ENCODE measurements at places on chromosomes 16 and 17.

- DNase-seq, result no peak
Observed at GRCh38 chr16:68389006-68389405, 59.3 kb downstream of the SMPD3 start.

GRCh38 chr17:19551591-19552148 is 18.0 kb downstream of the SLC47A1 start:
- no peak for DNase-seq

DNA sequence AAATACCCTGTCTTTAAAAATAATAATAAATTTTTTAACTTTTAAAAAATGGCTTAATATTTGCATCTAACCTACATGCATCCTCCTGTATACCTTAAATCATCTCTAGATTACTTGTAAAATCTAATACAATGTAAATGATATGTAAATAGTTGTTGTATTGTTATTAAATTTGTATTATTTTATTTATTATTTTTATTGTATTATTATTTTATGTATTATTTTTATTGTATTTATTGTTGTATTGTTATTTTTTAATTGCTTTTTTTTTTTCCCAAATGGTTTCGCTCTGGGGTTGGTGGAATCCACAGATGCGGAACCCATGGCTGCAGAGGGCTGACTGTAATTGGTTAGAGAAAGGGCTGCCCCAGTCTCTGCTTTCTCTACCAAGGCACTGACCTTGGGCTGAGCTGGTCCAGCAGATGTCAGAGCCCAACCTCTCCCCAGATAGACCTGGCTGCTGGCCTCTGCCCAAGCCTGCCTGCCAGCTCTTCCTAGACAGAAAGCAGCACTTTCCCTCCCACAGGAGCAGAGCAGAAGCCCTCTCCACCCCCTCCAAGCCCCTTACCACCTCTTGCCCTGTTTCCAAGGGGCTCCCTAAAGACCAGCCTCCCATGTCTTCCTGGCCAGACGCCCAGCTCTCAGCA is 183.8 kb downstream of the GSG1L start:
- DNase-seq, result no peak

GRCh38 chr17:8563981-8564602 is 66.4 kb downstream of the MYH10 start:
- no peak for DNase-seq

DNA sequence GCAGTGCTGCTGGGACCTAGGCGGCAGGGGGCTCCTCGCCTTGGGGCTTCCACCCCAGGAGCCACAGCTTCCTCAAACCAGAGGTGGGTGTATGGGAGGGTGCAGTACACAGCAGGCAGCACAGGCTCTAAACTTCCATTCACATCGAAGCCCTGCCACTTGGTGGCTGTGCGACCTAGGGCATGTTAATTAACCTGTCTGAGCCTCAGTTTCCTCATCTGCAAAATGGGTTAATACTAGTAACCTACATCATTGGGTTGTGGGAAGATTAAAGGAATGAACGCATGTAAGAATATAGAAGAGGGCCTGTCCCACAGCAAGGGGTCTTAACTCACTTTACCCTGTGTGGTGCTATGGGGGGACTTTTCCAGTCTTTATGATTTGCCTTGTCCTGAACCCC is 26.8 kb upstream of the LHX1 start:
- no peak for DNase-seq

DNA sequence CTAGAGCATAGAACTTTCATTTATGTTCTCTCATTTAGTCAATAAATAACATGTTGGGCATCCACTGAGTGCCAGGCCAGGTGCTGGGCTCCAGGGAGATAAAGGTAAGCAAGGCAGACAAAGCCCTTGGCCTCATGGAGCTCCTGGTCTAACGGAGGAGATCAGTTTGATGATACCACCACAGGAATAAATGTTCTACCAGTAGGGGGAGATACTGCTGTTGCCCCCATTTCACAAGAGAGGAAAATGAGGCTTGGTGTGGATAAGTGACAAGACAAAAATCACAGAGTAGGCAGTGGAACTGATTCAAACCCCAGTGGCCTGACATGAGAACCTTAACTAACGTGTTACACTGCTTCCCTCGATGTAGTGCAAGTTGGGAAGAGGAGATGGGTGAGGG is 80.4 kb upstream of the ERCC4 start:
- DNase-seq, result no peak

DNA sequence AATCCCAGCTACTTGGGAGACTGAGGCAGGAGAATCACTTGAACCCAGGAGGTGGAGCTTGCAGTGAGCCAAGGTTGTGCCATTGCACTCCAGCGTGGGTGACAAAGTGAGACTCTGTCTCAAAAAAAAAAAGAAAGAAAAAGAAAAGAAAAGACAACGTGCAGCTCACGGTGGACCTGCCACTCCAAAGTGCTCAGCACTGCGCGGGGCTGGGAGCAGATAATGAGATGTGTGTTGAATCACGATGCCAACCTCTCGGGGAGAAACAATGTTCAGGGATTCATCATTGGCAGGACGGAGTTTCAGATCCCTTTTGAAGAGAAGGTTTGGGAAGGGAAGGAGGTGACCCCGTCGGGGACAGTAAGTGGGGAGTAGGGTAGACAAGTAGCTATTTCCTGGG is 19.2 kb downstream of the WFDC1 start:
- no peak for DNase-seq

DNA sequence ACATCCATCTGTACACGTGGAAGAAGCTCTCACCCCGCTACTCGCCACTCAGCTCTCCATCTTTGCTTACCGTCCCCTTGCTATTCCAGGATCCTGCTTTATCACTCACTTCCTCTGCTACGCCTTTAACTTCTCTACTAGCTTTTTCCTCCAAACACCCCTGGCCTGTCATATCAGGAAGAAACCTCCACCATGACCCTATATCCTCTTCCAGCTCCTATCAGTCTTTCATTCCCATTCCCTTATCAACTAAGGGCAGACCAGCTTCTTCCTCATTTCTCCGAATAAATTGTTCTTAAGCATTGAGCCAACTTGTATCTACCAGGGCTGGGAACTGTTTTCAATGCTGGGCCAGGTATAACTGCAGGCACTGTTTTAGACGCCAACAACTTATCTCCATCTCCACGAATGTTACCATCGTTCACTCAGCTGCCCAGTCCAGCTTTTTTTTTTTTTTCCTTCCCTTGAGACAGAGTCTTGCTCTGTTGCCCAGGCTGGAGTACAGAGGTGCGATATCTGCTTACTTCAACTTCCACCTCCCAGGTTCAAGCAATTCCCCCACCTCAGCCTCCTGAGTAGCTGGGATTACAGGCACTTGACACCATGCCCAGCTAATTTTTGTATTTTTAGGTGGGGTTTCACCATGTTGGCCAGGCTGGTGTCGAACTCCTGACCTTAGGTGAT is 4.3 kb downstream of the IQCK start:
- no peak for DNase-seq

Data from AML-193 (cell line).